ENCODE measurements at places on chromosomes 5 and 9.
A peak's percentile ranks its signal among the peaks of the same experiment; 100 is the strongest.

GRCh38 chr5:137699336-137700281 lies 36.3 kb downstream of the KLHL3 start:
- DNase-seq = no peak

GRCh38 chr9:12464910-12465512 lies 228.2 kb upstream of the TYRP1 start:
- DNase-seq = peak; percentile 15

GRCh38 chr9:37163299-37163698 lies 42.9 kb downstream of the ZCCHC7 start:
- DNase-seq = no peak

DNA sequence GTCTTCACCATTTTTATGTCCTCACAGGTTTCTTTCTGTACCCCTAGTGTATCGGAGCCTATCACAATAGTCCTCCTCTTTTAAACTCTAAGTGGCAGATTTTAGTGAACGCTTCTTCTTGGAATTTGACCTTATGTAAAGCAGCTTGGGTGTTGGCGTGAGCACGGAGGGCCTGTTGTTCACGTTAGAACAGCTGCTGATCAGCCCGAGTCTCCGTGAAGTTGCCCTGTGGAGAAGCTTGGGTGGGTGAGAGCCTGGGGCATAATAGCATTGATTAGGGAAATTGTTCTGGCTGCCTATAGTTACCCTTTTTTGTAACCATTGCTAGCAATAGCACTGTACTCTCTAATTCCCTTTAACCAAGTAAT lies 167.0 kb upstream of the OTULINL start:
- DNase-seq = no peak

- no peak for DNase-seq
Observed at GRCh38 chr5:143147902-143148301, 255.6 kb downstream of the NR3C1 start.

Data from AML-193 (cell line).